ENCODE measurements at places on chromosomes 16 and 17.

DNA sequence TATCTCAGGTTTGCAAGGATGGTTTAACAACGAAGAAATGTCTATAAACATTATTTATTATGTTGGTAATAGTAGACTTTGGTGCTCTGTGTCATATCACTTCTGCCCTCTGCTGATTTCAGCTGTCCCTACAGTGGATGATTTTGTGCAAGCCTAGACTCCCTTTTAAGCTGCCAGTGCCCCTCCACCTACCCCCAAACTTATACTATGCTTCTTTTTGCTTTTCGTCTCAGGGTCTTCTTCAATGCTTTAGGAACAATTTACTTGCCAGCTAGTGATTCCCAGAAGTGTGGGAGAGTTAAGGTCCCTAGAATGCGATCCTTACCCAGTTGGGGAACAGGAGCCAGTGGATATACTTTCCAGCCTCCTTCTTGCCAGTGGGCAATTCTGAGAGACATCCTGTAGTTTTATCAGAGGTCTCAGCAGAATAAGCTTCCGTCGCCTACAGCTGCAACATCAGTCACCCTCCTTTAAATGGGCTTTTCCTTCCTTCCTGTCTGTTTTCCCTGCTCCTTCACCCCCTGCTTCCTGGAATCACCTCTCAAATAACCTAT, 4.1 kb downstream of the ICAM2 start:
- no peak for DNase-seq

- DNase-seq: no peak
Observed at GRCh38 chr17:73973586-73974409, 229.7 kb upstream of the RPL38 start.

- DNase-seq: no peak
Observed at GRCh38 chr16:86960266-86960665, 356.9 kb downstream of the C16orf95 start.

- DNase-seq: peak; percentile 12
Observed at GRCh38 chr17:21239680-21240368, 13.4 kb downstream of the NATD1 start.

GRCh38 chr16:49419006-49419405, 45.4 kb downstream of the C16orf78 start:
- no peak for DNase-seq

- no peak for DNase-seq
Observed at GRCh38 chr17:78991906-78992532, 12.3 kb upstream of the LGALS3BP start.

- DNase-seq: no peak
Observed at GRCh38 chr16:78961464-78961863, 639.1 kb downstream of the MAF start.

GRCh38 chr17:72661116-72661944, 431.2 kb downstream of the SLC39A11 start:
- DNase-seq: no peak

- no peak for DNase-seq
Observed at GRCh38 chr17:3719265-3719664, 4.4 kb upstream of the HASPIN start.

- DNase-seq: no peak
Observed at GRCh38 chr17:82302991-82303943, 14.1 kb downstream of the CD7 start.

DNA sequence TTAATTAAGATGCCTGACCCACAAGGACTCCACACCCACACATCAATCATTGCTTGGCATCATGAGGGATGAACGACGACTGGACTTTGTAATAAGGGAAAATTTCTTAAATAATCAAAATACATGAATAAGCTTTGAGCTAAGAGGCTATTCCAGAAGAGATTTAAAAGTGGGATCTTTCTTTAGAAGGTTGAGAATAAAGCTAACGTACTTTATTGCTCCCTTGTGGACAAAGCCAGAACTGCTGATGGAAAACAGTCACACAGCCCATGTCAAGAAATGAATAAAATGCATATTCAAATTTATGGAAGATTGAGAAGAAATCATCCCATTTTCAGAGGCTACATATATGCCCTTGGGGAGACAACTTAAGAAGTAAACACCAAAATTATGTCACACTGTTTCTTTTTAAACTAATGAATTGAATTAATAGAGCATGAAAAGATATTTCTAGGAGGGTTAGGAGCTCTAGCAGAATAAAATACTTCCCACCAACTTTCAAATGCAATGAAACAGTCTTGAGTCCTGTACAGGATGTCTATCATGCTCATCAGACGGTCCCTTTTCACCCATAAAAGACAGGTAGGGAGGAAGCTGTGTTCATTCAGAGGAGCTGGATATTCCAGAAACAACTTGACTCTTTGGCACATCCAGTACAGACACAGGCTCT, 60.2 kb upstream of the PHOSPHO1 start:
- peak; percentile 10 for DNase-seq

DNA sequence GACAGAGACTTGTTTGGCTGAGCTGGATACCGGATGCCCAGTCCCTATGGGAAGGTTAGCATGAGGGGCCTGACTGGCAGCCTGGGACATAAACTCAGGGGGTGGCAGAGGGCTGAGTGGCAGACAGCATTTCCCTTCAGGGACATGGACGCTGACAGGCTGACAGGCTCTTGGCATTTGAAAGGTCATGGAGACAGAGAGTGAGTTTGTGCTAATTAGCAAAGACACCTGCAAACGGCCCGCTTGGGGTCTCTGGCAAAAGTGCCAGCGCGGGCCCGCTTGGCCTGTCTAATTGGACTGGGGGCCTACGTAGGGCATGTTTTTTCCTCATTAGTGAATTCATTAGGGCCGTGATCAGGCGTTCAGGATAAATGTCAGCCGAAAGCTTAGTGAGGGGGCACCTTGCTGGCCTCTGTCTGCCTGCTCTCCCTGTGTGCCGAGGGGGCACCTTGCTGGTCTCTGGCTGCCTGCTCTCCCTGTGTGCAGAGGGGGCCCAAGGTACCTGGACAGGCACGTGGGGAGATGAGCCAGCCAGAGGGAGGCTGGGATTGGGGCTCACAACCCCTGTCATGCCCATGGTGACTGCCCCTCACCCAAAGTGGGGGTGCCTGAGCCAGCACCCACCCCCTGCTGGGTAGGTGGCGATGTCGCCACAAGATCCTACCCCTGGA, 7.7 kb downstream of the NECAB2 start:
- DNase-seq: no peak

- no peak for DNase-seq
Observed at GRCh38 chr17:66222798-66223350, 6.3 kb downstream of the APOH start.

DNA sequence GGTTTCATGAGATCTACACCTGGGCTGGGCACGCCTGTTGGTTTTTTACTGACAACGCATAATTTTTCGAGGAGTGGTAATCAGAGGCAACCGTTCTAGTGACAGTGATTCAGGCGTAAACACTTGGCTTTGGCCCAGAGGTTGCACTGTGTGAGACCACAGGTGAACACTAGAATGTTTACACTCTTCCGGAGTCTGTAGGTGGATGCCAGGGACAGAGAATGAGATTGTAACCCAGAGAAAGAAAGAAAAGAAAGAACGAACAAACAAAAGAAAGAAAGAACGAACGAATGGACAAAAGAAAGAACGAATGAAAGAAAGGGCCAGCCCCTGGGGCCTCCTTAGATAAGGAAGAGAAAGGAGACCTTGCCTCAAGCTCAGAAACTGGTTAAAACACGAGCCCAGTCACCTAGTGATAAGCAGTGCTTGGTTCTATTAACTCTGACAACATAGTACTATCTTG, 113.2 kb downstream of the PRKCB start:
- DNase-seq: no peak

GRCh38 chr17:79990704-79991103, 45.0 kb downstream of the TBC1D16 start:
- no peak for DNase-seq

- no peak for DNase-seq
Observed at GRCh38 chr16:87006789-87007745, 310.1 kb downstream of the C16orf95 start.

DNA sequence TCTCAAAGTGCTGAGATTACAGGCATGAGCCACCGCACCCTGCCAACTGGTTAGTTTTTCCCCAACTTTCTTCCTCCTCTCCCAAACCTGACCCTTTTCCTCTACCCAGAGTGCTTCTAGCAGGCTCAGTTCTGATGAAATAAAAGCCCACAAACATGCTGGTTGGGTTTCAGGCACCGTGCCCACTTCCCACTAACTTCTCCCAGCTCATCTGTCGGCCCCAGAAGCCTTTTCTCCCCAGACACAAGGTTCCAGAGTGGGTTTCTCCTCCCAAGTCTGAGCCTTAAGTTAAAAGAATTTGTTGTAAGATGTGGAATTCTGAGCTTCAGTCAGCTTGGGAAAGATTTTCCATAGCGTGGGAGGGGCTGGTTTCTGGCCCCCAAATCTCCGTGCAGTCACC, 11.5 kb upstream of the SCN4A start:
- DNase-seq: peak; percentile 62

GRCh38 chr17:74972107-74972972, at the start of gene HID1:
Gene HID1, minus strand, starts transcription at chr17:74972759. Its CDS starts 103 bp downstream, at chr17:74972656.
- DNase-seq: no peak

DNA sequence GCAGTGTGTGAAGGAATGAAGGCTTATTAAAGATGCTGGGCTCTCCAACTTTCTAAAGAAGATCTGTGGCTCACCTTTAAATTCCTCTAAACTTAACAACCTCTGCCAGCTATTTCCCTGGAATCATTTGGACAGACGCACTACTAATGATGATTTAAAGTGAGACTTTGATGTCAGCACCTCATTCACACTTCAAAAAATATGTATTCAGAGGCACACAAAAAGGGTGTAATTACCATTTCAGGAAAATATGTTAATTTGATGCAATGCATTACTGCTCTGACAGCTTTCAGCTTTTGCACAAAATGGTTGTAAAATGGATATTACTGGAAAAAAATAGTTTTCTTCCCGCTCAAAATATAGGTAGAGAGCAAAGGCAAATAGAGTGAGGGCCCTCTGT, 423.9 kb upstream of the ASIC2 start:
- DNase-seq: no peak

- no peak for DNase-seq
Observed at GRCh38 chr17:82440469-82440981, 10.0 kb downstream of the CYBC1 start.

DNA sequence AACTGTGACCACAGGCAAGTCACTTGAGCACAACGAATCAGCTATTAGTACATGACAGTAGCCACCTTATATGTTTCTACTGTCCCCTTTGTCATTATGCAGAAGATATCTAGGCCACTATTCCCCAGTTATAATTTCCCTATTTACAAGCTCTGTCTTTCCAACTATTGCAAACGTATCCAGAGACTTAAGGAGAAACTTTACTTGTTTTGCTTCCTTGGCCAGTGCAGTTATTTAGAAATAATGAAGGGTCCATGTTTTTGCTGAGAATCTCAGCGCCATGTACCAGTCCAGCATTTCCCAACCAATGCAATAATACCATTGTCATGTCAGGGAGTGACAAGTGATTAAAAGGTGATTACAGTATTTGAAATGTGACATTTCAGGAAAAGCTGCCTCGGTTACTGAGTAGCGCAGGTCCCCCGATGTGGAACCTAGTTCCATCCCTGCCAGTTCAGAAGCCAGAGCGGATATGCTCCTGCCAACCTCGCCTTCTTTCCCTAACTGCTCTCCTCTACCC, 743 bp downstream of the ZNF624 start:
- no peak for DNase-seq

- peak; percentile 16 for DNase-seq
Observed at GRCh38 chr17:82808921-82809905, 30.6 kb downstream of the ZNF750 start.

Measured in fibroblast of skin of abdomen (primary cell).